ENCODE measurements at places on chromosomes 5 and 9. TPM values are rescaled to one million over a fixed set of nuclear protein-coding genes. Genes with fewer than 3 reads are reported as not detected.

The ARRDC1 gene
- total RNA-seq = 21.3 TPM

The SLC36A2 gene
- total RNA-seq = not detected

The PAPPA gene
- 0.28 TPM for total RNA-seq

The ECSCR gene
- total RNA-seq = 8.7 TPM

The TXN gene
- 320 TPM for total RNA-seq

The GTF3C4 gene
- 9.2 TPM for total RNA-seq

The SLF1 gene
- 15.3 TPM for total RNA-seq

The PHF24 gene
- total RNA-seq = 0.28 TPM

The TNPO1 gene
- total RNA-seq = 78.5 TPM

The BARHL1 gene
- not detected for total RNA-seq

The GRM6 gene
- not detected for total RNA-seq

The ZBED3 gene
- total RNA-seq = 1.1 TPM
